ENCODE measurements at places on chromosomes 7 and 10. TPM values are rescaled to one million over a fixed set of nuclear protein-coding genes. Genes with fewer than 3 reads are reported as not detected.

- H3K27me3 ChIP-seq: no peaks in the 10 kb centered on the region
- H3K27ac ChIP-seq: no peak overlapping the region
- no peak for DNase-seq
- H3K4me1 ChIP-seq: no peaks in the 10 kb centered on the region
- H3K4me3 ChIP-seq: no peak overlapping the region
- no peaks in the 10 kb centered on the region for H3K36me3 ChIP-seq
Measured at GRCh38 chr7:114663502-114663901, 248.9 kb downstream of the FOXP2 start.

DNA sequence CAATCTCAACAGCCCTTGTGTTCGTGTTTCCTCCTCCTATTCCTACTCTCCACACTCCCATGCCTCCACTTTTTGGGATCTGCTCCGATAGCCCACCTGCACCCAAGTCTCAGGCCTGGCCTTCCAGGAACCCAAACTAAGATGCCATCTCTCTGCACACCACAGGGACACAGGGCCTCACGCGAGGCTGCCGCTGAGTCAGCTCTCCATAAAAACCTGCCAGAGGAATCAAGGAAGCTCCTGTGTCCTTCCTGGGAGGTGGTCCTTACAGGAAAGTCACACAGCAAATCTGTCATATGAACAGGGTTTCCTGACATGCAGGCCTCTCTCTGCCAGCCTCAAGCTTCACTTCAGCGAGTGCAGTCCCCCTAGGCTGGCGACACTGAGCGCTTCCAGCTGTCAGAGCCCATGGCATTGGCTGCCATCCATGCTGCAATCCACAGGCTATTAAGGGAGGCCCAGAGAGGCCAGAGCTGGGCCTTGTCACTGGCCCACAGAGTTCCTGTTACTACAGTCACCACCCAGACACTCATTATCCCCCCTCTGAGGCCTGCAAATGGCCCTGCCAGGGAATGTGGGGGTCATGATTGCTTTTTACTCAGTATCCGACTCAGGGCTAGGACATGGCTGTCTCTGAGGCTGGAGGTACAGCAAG lies 151.4 kb downstream of the OAT start:
- H3K27ac ChIP-seq: no peak overlapping the region
- no peaks in the 10 kb centered on the region for H3K36me3 ChIP-seq
- no peak for DNase-seq
- H3K4me1 ChIP-seq: no peaks in the 10 kb centered on the region

GRCh38 chr7:30796105-30796869 lies 25.1 kb downstream of the MINDY4 start:
- no peaks in the 10 kb centered on the region for H3K4me1 ChIP-seq
- H3K36me3 ChIP-seq: no peaks in the 10 kb centered on the region
- H3K27ac ChIP-seq: no peak overlapping the region
- no peaks in the 10 kb centered on the region for H3K27me3 ChIP-seq

DNA sequence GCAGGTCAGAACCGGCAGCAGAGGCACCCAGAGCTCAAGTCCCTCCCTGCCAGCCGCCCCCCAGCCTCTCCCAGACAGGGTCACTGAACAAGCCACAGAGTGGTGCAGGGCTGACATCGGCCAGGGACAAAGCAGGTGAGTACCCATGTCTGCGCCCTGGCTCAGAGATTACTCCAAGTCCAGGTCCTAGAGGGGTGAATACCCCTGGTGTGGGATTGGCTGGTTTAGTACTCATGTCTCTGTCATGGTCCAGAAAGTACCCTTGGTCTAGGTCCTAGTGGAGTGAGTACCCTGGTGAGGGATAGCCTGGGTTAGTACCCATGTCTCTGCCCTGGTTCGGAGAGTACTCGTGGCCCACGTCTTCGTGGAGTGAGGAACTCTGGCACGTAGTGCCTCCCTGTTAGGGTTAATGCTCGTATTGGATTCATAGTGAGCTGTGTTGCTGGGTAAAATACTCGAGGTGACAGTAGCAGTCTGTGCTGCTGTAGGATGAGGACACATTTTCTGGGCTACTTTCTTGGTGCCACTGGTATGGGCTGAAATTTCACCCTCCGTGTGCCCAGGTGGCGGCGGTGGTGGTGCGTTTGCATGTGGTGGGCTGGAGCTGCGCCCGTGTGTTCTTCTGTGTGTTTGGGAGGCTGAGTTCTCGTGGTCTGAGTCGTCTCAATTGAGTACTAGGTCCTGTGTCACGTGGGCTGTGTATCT lies 25.5 kb upstream of the KNDC1 start:
- H3K4me3 ChIP-seq: no peak overlapping the region
- no peak overlapping the region for H3K27ac ChIP-seq
- H3K27me3 ChIP-seq: no peaks in the 10 kb centered on the region
- H3K4me1 ChIP-seq: peaks cover 7% of the 10 kb centered on the region
- DNase-seq: no peak

DNA sequence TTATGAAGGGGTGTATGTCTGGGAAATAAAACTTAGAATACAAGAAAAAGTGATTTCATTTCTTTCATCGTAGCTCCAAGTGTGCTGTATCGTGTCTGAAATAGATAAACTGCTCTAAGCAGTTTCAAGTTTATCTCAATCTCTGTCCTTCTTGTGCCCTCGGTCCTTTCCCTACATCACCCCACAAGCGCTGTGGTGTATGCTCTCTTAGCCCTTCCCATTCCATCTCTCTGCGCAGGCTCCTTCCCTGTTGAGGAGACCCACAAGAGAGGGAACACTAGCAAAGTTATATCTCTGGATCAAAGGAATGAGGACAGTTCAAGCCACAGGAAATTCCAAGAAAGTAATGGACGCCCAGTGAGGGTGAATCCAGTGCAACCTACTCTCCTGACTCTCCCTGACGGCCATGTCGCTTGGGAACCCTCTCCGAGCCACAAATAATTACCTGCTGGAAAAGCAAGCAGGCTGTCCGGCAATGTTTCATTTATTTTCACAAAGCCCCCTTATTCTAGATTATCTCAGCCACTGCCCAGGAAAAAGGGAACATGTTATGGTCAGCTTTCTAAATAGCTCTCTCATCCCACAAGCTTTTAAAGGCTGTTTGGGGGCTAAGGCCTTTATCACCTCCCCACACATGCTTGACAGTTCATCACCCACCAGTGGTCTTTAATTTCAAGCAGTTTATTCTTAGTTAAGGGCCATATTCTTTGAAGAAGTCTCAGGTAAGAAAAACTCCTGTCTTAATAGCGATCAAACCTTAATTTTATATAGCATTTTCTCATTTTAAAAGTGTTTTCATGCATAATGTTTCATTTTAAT lies 34.8 kb downstream of the LRRC4 start:
- H3K27me3 ChIP-seq: no peaks in the 10 kb centered on the region
- H3K4me3 ChIP-seq: no peak overlapping the region
- peaks cover 4% of the 10 kb centered on the region for H3K36me3 ChIP-seq
- H3K27ac ChIP-seq: no peak overlapping the region

GRCh38 chr7:130957137-130957513 lies 223.1 kb upstream of the KLF14 start:
- peak overlapping the region; percentile 40 for H3K27ac ChIP-seq
- peak; percentile 57 for DNase-seq
- no peaks in the 10 kb centered on the region for H3K27me3 ChIP-seq
- H3K4me1 ChIP-seq: peaks cover 69% of the 10 kb centered on the region

GRCh38 chr7:47192978-47193377 lies 388.9 kb downstream of the TNS3 start:
- no peak overlapping the region for H3K27ac ChIP-seq
- no peak overlapping the region for H3K4me3 ChIP-seq
- peaks cover 12% of the 10 kb centered on the region for H3K4me1 ChIP-seq
- no peaks in the 10 kb centered on the region for H3K27me3 ChIP-seq
- no peak for DNase-seq

DNA sequence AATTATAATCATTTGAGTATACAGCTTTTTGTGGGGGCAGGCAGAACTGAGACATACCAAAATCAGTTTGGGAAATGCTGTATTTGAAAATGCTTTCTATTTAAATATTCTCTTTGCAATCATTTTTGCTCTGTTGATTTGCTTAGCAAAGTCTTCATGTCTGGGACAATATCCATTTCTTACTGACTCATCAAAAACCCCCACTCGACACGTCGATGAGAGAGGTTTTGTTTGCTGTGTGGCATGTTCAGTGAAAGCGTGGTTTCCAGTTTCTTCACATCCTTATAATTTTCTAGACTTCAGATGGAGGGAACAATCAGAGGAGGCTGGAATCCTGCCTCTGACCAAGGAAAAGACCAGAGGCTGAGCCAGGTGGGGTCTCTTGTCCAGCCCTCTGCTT lies 28.9 kb downstream of the HTRA1 start:
- no peak overlapping the region for H3K4me3 ChIP-seq
- DNase-seq: no peak
- no peaks in the 10 kb centered on the region for H3K27me3 ChIP-seq
- H3K36me3 ChIP-seq: no peaks in the 10 kb centered on the region
- no peaks in the 10 kb centered on the region for H3K4me1 ChIP-seq

Gene SMO
- 0.39 TPM for total RNA-seq

- DNase-seq: no peak
- no peak overlapping the region for H3K27ac ChIP-seq
- no peaks in the 10 kb centered on the region for H3K36me3 ChIP-seq
- no peak overlapping the region for H3K4me3 ChIP-seq
- no peaks in the 10 kb centered on the region for H3K4me1 ChIP-seq
Measured at GRCh38 chr7:78172267-78172757, 373.7 kb downstream of the PHTF2 start.

Gene SLC16A12
- total RNA-seq: not detected

Gene OTUD1
- 69.0 TPM for total RNA-seq

Gene LRRC18
- not detected for total RNA-seq

- no peaks in the 10 kb centered on the region for H3K36me3 ChIP-seq
- no peak overlapping the region for H3K4me3 ChIP-seq
- no peaks in the 10 kb centered on the region for H3K4me1 ChIP-seq
- DNase-seq: no peak
- H3K27me3 ChIP-seq: no peaks in the 10 kb centered on the region
- no peak overlapping the region for H3K27ac ChIP-seq
Measured at GRCh38 chr7:46393142-46393541, 472.1 kb upstream of the IGFBP3 start.

GRCh38 chr7:80348223-80348622 lies 163.6 kb downstream of the GNAT3 start:
- no peak overlapping the region for H3K27ac ChIP-seq
- DNase-seq: no peak
- H3K4me1 ChIP-seq: no peaks in the 10 kb centered on the region

Measured in B cell (primary cell).